ENCODE measurements at places on chromosomes 3 and 15.

GRCh38 chr15:57322602-57323250, 53.6 kb upstream of the CGNL1 start:
- no peak for DNase-seq

- DNase-seq = no peak
These were observed 100.7 kb downstream of the TIGIT start for GRCh38 chr3:114394551-114394950.

DNA sequence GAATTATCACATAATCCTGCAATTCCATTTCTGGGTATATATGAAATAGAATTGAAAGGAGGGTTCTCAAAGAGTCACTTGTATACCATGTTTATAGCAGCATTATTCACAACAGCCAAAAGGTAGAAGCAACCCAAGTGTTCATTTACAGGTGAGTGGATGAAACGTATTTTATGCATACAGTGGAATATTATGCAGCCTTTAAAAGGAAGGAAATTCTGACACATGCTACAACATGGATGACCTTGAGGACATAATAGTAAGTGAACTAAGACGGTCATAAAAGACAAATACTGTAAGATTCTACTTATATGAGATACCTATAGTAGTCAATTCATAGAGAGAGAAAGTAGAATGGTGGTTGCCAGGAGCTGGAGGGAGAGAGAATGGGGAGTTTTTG, 110.8 kb upstream of the LIPC start:
- DNase-seq = no peak

DNA sequence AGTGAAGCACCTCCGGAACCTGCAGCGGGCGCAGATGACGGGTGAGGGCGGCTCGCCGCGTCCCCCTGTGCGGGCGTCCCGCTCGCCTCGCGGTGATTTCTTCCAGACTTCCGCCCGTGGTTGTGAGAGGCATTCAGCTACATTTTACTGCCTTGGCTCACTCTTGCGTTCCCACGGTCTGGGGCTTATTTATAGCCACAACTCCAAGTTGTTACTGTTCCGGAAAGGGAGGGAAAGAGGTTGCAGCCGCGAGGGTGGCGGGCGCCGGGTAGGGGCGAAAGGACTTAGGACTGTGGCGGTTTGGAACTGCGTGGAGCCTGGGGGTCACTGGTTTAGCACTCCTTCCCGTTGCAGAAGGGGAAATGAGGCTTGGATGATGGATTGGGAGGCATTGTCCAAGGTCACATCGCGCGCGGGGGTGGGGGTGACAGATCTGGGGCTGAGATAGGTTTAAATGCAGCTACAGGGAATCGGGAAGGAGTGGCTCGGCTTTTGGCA, 1.1 kb downstream of the HES1 start:
- DNase-seq = no peak

GRCh38 chr15:25776071-25776746, 86.9 kb downstream of the ATP10A start:
- no peak for DNase-seq

DNA sequence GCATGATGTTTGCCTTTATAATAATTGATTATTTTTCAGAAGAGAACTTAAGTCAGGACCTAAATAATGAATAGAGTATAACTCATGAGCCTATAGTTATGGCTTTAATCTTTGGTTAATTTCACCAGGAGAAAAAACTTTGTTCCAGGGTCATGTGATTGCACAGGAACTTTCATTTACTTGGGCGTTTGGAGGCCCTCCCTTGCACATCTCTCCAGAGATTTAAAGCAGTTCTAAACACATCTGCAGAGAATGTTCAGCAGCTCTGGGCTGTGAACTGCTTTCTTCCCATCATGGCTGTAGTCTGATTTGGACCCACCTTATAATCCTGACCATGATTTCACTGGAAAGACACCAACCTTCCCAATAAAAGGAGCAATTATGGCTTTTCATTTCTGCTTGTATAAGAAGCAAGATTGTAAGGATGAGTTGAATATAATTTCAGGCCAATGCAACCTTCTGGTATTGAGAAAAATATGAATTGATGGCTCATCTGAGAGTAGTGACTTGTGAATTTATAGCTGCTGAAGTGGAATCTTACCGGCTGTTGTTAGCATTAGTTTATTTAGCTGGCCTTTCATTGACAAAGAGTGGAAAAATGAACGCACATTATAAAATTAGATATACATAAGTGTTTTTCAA, 80.9 kb upstream of the PRTG start:
- DNase-seq = no peak

DNA sequence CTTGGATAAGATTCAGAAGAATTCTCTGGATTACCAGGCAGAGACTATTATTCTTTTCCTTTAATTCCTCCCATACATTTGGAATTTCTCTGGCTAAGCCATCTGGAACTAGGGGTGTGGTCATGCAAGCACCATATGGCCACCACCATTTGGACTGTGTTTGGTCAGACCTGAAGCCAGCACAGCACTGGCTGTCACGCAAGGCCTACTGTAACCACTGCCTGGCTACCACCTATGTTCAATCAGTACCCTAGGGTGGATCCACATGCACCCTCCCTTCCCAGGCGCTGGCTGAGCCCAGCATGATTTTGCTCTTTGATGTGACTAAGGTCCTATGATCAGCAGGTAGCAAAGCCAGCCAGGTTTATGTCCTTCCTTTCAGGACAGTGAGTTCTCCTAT, 287.8 kb upstream of the GOLIM4 start:
- DNase-seq = no peak

DNA sequence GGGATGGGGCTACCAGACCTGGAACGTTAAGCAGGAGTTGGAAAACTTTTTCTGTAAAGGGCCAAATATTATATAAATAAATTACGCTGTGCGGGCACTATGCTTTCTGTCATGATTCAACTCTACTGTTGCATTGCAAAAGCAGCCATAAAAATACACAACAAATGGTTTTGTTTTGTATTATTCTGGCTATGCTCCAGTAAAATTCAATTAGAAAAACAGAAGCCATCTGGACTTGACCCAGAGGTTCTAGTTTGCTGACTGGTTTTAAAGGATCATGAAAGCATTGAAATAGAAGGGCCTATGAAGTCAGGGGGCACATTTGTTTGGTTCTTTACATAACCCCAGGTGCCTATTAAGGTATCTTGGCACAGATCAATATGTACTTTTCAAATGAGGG, 647.4 kb upstream of the LMCD1 start:
- no peak for DNase-seq

DNA sequence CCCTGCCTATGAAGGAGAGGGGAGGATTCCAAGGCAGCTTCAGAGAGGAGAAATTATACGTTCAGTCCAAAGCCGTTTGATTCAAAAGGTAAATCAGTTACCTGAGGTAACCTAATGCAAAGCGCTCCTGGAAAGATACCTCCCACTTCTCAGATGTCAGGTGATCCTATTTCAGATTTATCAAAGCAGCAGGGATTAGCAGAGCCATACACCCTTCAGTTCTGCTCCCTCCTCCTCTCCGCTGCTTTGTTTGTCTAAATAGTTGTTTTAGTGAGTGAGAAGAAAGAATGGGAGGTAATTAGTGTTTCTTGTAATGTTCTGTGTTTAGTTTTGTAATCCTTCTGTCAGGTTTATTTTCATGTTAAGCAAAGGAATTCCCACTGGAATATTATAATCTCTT, 81.1 kb downstream of the SOX14 start:
- DNase-seq = no peak

DNA sequence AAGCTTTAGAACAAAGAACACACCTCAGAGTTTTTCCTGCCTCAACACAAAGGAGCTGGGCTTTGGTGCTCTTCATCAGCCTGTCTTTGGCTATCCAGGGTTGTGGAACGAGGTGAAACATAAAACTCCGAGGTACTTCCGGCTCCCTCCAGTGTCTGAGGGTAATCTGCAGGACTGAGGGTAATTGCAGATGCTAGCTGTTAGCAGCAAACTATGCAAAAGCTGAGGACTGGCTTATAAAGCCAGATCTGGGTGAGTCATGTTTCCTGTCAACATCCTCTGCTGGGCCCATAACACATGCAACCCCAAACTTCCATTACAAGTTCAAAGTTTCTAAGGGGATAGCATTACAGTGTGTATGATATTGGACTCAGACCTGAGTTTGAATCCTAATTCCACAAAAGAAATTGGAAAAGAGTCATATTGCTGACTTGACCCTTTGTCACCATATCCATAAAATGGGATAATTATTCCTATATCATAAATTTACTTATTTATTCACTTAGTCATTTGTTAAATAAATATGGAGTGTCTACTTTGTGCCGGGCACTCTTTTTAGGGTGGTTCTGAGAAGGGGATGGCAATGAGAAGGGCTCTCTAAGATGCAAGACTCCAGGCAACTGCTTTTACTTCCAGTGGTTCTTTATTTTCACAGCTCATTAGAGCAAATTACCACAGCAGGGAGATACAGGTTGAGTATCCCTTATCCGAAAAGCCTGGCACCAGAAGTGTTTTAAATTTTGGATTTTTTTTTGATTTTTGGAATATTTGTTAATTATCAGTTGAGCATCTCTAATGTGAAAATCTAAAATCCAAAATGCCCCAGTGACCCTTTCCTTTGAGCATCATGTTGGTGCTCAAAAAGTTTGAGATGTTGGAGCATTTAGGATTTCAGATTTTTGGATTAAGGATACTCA, 9.5 kb upstream of the TRIM69 start:
- DNase-seq = peak; percentile 95

GRCh38 chr3:100256731-100257151, 4.1 kb upstream of the TBC1D23 start:
- DNase-seq = no peak

- no peak for DNase-seq
These were observed 262.3 kb downstream of the GAP43 start for GRCh38 chr3:115885621-115886020.

DNA sequence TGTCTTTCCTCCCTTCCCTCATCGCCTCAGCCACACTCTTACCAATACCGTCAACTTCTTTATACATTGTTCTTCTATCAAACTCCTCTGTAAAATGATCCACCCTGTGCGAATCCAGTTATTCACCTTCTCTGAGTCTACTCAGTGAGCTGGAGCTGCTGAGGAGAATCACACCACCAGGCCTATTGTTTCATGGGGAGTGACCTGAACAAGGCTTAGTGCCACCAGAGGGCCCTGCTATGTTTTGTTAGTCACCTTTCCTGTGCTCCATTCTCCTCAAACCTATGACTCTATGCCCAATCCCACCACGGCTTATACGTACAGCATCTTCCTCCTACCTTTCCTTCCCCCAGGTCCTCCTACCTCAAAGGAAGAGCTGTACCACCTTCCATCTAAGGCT, 50.4 kb upstream of the MED12L start:
- DNase-seq = no peak

DNA sequence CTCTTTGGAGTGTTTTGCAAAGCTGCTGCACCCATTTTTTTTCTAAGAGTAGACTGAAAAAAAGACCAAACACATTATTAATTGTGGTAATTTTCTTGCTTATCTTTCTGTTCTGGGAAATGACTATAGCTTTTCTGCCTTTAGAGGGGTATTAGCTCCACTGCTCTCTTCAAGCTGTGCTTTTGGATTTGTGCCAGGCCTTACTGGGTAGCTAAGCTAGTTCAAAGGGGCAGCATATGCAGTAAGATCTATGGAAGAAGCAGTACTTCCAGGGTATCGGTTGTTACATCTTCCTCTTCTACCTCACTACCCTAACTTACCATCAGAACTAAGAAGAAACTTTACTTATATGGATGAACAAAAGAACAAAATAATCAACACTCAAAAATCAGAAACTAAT, 28.7 kb upstream of the ARIH1 start:
- DNase-seq = no peak

DNA sequence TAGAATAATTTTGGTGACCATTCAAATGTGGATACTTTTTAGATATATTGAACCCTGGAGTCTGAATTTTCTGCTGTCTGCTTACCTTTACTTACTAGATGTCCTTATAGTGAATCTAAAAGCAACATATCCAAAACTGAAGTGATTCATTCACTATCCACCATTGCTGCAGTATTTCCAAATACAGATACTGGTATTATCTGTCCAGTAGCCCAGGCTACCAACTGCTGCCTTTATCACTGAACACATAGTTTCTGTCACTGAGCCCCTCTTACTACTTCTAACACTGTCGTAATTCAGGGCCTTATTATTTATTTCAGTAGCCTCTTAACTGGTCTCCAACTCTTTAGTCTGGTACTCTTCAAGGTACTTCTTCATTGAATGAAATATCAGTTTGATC, 49.2 kb downstream of the SLMAP start:
- no peak for DNase-seq

DNA sequence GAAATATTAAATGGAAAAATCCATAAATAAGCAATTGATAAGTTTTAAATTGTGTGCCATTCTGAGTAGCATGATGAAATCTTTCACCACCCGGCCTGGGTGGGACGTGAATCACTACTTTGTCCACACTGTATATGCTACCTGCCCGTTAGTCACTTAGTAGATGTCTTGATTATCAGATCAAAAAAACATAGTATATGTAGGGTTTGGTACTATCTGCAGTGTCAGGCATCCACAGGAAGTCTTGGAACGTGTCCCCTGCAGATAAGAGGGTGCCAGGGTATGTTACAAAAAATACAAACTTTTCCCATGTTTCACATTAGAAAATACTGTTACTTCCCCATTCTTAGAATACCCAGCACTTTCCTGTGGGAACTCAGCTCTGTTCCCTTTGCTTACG, 35.2 kb downstream of the FAM81A start:
- DNase-seq = no peak

- DNase-seq = no peak
These were observed 28.6 kb downstream of the IQSEC1 start for GRCh38 chr3:13044496-13045240.

- no peak for DNase-seq
These were observed 126.9 kb downstream of the FNDC3B start for GRCh38 chr3:172166261-172166660.

DNA sequence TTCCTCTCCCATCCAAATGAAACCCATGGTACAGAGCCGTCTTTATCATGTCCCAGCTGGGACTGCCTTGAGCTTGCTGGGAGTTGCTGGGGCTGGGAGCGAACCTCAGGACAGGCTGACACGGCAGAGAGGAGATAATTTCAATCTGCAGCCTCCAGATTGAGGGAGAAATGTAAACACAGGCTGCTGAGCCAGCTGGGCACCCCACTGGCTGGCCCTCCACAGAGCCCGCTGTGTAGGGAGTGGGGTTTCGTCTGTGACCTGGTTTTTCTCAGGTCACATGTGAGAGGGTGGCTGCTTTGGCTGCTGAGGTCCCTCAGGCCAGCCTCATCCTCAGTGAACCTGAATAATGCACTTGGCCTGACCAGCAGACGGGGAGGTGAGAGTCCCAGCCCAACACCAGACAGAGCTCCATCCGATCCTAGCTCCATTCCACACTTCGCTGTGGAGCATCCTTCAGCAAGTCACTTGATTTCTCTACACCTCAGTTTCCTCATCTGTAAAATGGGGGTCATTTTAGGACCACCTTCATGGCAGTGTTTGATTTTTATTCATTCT, 121.6 kb upstream of the MRPS22 start:
- no peak for DNase-seq
